ENCODE measurements at places on chromosomes 7 and 10.

GRCh38 chr10:49602380-49603023, 7.6 kb upstream of the SLC18A3 start:
- no peak for DNase-seq

DNA sequence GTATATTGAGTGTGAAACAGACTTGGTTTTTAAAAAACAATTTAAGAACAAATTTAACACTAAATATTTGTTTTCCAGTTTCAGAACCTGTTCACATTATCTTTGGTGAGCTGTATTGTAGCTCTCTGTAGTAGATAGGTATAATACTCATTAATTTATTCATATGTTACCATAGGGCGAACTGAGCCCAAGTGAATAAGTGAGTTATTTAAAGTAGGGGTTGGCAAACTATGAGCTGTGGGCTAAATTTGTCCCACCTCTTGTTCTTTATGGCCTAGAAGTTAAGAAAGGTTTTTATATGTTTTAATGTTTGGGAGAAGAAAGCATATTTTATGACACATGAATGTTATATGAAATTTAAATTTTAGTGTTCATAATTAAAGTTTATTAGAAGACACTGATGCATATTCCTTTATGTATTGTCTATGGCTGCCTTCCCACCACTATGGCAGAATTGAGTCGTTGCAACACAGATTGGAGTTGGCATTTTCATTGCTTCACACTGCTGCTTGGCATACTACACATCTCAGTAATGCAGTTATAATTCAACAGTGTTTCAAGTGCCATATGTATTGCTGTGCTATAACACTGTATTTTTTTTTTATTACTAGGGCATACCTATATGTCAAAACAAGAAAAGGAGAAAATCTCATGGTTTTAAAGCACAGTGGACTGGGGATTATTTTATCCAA, 146.5 kb downstream of the ADK start:
- DNase-seq: no peak

GRCh38 chr10:62527019-62527827, 153.1 kb downstream of the ZNF365 start:
- no peak for DNase-seq

GRCh38 chr7:138563808-138564207, 103.7 kb downstream of the TRIM24 start:
- DNase-seq: no peak

DNA sequence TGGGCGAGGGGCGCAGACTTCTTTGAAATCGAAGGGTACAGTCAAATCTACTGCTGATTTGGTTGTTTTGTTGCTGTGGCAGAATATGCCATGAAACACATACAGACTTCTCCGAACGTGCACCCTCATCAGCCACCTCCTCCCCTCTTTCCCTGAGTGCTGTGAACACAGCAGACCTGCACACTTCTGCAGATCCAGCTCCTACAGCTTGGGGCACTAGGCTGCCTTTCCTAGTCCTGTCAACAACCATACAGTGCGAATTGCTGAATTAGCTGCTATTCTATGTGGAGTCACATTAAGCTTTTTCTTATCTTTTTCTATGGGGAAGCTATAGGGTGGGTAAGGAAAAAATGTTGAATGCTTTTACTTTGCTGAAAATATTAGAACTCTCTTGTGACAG, 57.5 kb downstream of the COL17A1 start:
- no peak for DNase-seq

DNA sequence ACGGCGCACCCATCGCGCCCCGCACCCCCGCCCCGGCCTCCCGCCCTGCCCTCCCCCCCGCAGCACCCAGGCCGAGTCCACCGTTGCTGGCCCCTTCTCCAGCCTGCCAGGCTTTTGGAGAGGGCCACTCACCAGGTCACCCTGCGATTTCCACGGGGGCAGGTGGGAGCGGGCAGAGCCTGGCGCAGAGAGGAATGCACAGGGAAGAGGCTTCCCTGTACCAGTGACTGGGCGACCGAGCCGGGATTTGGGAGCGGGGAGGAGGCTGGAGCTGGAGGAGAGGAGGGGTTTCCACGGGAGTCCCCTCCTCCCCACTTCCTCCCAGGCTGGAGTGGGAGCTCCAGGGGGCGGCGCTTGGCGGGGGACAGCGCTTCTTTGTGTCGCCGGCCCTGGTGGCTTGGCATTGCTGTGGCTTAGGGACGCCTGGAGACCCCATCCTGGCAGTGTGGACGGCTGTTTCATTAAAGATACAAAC, 19.3 kb downstream of the TCAF1 start:
- no peak for DNase-seq

DNA sequence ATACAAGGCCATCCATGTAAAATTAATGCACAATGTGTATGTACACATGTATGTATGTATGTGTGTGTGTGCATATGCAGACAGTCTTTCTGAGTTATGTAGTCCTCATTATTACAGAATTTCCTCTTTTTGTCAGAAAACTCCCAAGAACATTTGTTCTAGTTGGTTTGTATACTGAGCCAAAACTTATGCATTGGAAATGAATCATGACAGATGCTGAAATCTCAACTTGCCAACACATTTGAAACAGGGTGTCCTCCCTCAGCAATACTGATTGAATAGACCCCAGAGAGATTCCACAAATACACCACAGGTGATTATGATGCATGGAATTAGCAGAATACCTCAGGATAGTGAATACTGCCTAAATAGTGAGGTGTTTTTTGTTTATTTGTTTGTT, 472.9 kb upstream of the PCDH15 start:
- DNase-seq: no peak

- no peak for DNase-seq
Measured at GRCh38 chr7:27923642-27923980, 183.6 kb downstream of the TAX1BP1 start.

DNA sequence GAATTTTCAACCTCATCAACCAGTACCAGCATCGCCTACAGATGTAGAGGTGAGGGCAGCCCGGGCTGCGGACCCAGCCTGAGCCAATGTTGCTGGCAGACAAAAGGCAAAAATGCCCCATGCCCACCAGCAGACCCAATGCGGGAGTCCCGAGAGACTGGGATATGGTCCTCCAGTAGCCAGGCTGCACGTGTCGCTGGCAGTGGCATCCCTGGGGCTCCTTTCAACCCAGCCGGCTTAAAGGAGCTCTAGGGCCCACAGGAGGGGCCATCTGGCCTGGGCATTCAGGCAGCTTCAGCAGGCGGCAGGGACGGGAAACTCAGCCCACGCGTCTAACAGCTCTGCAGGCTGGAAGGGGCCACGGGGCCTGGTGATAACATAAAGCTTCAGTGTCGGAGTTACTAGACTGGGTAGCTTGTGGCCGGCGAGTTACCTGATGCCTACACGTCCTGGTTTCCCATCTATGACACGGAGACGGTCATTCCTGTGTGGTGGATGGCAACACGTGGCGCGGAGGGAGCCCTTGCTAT, 70.7 kb downstream of the PROSER2 start:
- DNase-seq: no peak

DNA sequence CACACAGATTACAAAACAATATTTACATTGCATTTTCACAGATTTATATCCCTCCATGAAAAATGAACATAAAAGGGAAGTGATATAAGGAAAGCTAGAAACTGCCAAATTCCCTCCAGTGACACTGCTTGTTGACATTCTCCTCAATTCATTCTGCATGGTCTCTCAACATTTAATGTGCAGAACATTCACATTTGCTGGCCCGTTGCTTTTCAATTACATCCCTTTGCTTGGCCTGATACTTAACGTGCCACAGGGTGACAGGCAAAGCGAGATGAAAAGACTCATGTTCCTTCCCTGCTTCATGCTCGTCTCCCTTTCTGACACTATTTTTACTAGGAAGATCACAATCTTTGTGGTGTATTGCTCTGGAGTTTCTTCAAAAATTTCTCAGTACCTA, 1019.7 kb upstream of the LRRN3 start:
- no peak for DNase-seq

GRCh38 chr10:93456480-93456879, 25.7 kb downstream of the MYOF start:
- no peak for DNase-seq

DNA sequence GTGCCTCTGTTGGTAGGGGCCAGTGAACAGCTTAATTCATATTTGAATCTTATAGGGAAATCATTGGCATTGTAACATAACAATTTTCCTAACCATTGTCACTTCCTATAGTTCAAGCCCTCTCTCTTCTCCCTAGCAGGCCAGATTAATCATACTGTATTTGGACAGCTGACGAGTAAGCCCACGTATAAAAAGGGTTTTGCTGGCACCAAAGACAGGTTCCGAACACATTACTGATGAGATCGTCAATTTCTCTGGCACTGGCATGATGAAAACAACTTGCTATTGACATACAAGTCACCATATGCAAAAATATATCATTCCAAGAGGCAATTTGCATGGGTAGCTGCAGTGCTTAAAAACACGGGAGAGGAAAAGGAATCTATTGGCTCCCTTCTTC, 891.1 kb upstream of the AUTS2 start:
- DNase-seq: no peak

GRCh38 chr10:42942279-42942950, 134.5 kb upstream of the RET start:
- DNase-seq: no peak

DNA sequence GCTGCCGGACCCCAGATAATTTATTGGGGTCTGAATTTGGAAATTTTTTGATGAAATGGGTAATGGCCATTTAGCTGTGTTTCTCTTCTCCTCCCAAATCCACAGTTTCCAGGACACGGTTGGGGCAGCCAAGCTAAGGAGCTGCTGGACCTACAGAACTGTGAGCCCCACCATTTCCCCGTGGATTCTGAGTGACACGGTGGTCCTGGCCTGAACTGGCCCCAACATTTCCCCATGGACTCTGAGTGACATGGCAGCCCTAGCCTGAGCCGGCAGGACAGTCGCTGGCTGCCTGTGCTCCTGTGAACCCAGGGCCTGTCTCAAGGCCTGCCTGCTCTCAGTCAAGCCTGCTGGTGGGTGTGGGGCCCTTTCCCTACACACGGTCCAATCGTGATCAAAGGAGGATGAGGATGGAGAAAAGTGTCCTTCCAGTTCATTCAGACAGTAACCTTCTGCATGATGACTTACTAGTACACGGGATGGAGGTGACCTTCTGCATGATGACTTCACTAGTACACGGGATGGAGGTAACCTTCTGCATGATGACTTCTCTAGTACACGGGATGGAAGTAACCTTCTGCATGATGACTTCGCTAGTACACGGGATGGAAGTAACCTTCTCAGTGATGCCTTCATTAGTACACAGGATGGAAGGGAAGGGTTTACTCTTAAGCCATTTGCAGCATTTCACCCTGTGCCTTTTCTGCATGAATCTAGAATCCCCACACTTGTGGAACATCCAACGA, 359.9 kb downstream of the GLRX3 start:
- DNase-seq: no peak

- DNase-seq: no peak
Measured at GRCh38 chr10:126705131-126705530, 34.6 kb upstream of the C10orf90 start.

DNA sequence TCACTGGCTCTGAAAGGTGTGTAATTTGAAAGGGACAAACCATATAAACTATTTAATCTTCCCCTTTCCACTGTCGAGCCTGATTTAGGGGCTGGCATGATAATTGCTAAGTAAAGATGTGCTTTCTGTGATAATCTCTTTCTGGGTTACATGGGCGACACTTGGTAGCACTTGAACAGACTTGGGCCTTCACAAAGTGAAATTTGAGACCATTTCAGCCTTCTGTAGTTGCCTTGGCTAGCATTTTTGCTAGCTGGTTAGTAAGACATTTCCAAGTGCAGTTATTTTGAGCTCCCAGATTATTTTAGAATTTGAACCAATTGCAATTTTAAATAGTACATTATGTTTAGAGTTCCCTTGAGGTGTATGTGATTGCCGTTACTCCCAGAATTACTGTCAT, 432.7 kb upstream of the GALNT17 start:
- no peak for DNase-seq

Data from stimulated activated CD8-positive, alpha-beta memory T cell treated with anti-CD3 and anti-CD28 coated beads, Interleukin-15, amount 100 ng/mL, for 1 hour (primary cell).